H9 (cell line): ENCODE measurements at places on chromosomes 1 and 21. TPM values are rescaled to one million over a fixed set of nuclear protein-coding genes. Genes with fewer than 3 reads are reported as not detected.

- no peak for DNase-seq
- no peaks in the 10 kb centered on the region; the same call in 1 of the 2 replicates for H3K27me3 ChIP-seq
- no peak overlapping the region for H3K4me3 ChIP-seq
- H3K27ac ChIP-seq = no peak overlapping the region
- peaks cover 6% of the 10 kb centered on the region for H3K4me1 ChIP-seq
Measured at GRCh38 chr1:66654643-66655042, 97.6 kb upstream of the DYNLT5 start.

DNA sequence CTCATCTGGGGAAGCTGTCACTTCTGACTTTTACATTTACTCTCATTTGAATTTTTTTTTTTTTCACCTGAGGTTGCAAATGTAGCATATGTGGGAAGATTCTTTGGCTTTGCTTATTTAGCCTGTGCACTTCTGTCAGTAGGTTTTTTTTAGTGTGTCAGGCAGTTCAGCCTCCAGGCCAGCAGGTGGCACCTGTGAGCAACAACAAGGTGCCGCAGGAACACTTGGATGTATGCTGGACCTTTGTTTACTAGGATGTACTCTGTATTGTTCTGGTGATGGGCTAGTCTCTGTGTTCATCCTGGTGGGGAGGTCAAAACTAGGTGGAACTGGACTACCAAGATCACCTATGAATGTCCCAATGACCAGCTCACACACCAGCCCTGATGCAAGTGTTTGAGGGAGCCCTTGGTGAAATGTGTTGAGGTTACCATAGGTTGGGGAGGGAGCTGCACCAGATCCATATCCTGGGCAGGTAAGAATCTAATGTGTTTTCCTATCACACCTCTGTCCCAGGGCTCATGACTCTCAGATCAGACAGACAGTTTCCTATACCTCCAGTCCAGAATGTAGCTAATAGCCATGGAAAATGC, 618.2 kb downstream of the BRINP3 start:
- H3K4me3 ChIP-seq = no peak overlapping the region
- peak; percentile 67 for DNase-seq
- H3K27me3 ChIP-seq = no peaks in the 10 kb centered on the region
- H3K36me3 ChIP-seq = peaks cover 11% of the 10 kb centered on the region

GRCh38 chr1:103460511-103460910, 65.0 kb upstream of the RNPC3 start:
- H3K27me3 ChIP-seq = no peaks in the 10 kb centered on the region
- H3K4me1 ChIP-seq = no peaks in the 10 kb centered on the region; the same call in 1 of the 2 replicates
- no peak overlapping the region for H3K4me3 ChIP-seq
- H3K36me3 ChIP-seq = no peaks in the 10 kb centered on the region
- no peak overlapping the region for H3K27ac ChIP-seq
- DNase-seq = no peak

- H3K4me1 ChIP-seq = no peaks in the 10 kb centered on the region
- peaks cover 17% of the 10 kb centered on the region for H3K36me3 ChIP-seq
- H3K27me3 ChIP-seq = no peaks in the 10 kb centered on the region; the same call in 1 of the 2 replicates
Measured at GRCh38 chr1:205601205-205601604, 30.6 kb downstream of the ELK4 start.

GRCh38 chr1:44867801-44868200, 24.7 kb upstream of the PTCH2 start:
- H3K27ac ChIP-seq = no peak overlapping the region
- no peak overlapping the region for H3K4me3 ChIP-seq
- H3K36me3 ChIP-seq = peaks cover 21% of the 10 kb centered on the region
- no peak for DNase-seq

- no peak for DNase-seq
- H3K4me1 ChIP-seq = no peaks in the 10 kb centered on the region
- H3K27me3 ChIP-seq = no peaks in the 10 kb centered on the region
- no peak overlapping the region for H3K27ac ChIP-seq
- H3K4me3 ChIP-seq = no peak overlapping the region
- peaks cover 9% of the 10 kb centered on the region for H3K36me3 ChIP-seq
Measured at GRCh38 chr1:54070171-54070837, 16.9 kb downstream of the TCEANC2 start.

DNA sequence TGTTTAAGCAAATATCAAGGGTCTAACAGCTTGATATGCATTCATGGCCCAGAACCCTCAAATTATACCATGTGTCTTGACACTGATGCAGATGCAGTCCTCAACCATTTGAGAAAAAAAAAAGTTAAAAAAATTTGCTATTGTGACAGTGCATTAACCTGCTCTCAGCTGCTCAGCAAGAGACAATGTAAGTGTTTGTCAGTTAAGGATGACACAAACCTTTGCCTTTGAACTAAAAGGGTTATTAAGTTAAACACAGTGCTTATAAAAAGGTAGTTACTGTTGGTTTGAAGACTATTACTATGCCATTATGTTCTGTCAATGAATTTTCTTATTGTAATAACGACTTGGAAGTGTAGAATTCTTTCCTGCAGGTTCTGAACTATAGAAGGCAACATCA, 655.6 kb upstream of the NEGR1 start:
- H3K27me3 ChIP-seq = no peaks in the 10 kb centered on the region
- DNase-seq = no peak
- no peak overlapping the region for H3K27ac ChIP-seq
- 0 out of 2 replicates have a peak, but pooled peaks cover under 1% of the 10 kb centered on the region for H3K36me3 ChIP-seq
- H3K4me1 ChIP-seq = no peaks in the 10 kb centered on the region

DNA sequence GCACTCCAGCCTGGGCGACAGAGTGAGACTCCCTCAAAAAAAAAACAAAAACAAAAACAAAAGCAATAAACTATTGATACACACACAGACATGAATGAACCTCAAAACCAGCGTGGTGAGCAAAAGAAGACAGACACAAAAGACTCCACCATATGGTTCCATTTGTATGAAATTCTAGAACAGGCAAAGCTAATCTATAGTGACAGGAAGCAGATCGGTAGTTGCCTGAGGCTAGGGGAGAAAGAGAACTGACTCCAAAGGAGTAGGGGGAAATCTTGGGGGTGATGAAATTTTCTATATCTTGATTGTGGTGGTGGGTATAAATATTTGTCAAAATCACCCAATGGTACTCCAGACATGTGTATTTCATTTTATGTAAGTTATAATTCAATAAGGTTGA, 20.9 kb downstream of the LACTBL1 start:
- no peaks in the 10 kb centered on the region for H3K36me3 ChIP-seq
- H3K27ac ChIP-seq = no peak overlapping the region
- no peaks in the 10 kb centered on the region for H3K4me1 ChIP-seq
- no peaks in the 10 kb centered on the region; the same call in 1 of the 2 replicates for H3K27me3 ChIP-seq
- no peak overlapping the region for H3K4me3 ChIP-seq
- no peak for DNase-seq

- H3K36me3 ChIP-seq = peaks cover 61% of the 10 kb centered on the region
- no peaks in the 10 kb centered on the region for H3K27me3 ChIP-seq
- no peak overlapping the region for H3K27ac ChIP-seq
- DNase-seq = no peak
- H3K4me1 ChIP-seq = no peaks in the 10 kb centered on the region
Measured at GRCh38 chr1:223811634-223812101, 34.1 kb downstream of the TP53BP2 start.

GRCh38 chr1:177558372-177558771, 387.6 kb downstream of the BRINP2 start:
- no peaks in the 10 kb centered on the region for H3K4me1 ChIP-seq
- no peak overlapping the region for H3K27ac ChIP-seq
- no peak for DNase-seq
- no peak overlapping the region for H3K4me3 ChIP-seq
- peaks cover 3% of the 10 kb centered on the region; the same call in 1 of the 2 replicates for H3K36me3 ChIP-seq

DNA sequence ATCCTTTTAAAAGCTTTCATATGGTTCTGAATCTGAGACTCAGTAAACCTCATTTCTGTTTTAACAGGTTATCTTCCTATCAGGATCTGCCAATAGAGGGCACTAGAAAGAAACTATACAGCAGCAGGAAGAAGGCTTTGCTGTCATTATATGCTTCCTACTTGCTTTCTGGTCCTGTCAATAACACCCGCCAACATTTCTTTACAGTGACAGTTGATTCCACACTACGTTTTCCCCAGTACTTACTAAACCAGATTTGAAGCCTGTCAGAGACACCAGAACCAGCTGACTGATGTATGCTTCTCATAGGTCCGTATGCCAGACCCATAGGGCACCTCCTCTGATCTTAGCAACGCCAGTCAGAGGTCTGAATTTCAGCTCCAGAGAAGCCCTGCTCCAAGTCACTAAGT, 341.0 kb upstream of the NEGR1 start:
- no peaks in the 10 kb centered on the region for H3K36me3 ChIP-seq
- H3K27me3 ChIP-seq = no peaks in the 10 kb centered on the region
- H3K27ac ChIP-seq = no peak overlapping the region
- H3K4me1 ChIP-seq = no peaks in the 10 kb centered on the region
- DNase-seq = peak; percentile 38
- H3K4me3 ChIP-seq = peak overlapping the region; percentile 6; the same call in 1 of the 2 replicates

DNA sequence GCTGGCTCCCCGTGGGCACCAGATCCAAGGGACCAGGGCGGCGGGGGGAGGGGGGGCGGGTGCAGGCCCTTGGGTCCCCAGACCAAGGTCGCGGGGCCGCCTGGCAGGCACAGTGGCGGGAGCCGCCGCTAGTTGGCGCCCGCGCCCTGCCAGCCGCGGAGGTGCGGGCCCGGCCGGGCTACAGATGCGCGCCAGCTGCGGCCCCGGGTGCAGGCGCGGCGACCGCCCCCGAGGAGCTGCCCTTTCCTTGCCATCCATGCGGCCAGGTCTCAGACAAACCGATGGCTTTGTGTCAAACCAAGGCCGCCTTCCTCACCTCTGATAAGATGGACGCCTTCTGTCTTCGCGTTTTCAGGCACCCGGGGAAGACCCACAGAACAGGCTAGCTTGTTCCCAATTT, 2.2 kb upstream of the RUNX3 start:
- DNase-seq = peak; percentile 83
- H3K36me3 ChIP-seq = no peaks in the 10 kb centered on the region
- H3K4me1 ChIP-seq = peaks cover 5% of the 10 kb centered on the region; the same call in 1 of the 2 replicates
- no peak overlapping the region for H3K27ac ChIP-seq
- H3K27me3 ChIP-seq = peaks cover 57% of the 10 kb centered on the region
- peak overlapping the region; percentile 44; the same call in 1 of the 2 replicates for H3K4me3 ChIP-seq

DNA sequence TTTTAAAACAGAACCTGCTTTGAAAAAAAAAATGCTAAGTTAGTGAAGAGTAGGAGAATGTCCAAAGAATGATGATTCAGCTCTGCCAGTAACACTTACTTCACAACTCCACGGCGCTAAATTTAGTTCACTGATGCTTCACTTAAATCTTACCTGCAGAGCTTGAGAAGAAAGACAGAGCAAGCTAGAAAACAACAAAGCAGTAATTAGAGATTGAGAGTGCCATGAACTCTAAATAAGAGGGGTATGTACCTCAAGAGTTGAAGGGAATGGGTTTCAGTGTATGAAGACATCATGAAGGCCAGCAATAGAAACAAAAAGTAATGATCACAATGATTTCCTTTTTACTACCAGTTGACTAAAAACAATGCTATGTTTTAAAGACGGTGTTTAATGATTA, 32.8 kb downstream of the EPRS1 start:
- no peaks in the 10 kb centered on the region for H3K4me1 ChIP-seq
- H3K36me3 ChIP-seq = peaks cover 41% of the 10 kb centered on the region
- H3K27ac ChIP-seq = no peak overlapping the region
- H3K27me3 ChIP-seq = no peaks in the 10 kb centered on the region
- no peak for DNase-seq
- no peak overlapping the region for H3K4me3 ChIP-seq

GRCh38 chr1:93177991-93178390, 2.2 kb downstream of the TMED5 start:
- H3K36me3 ChIP-seq = peaks cover 7% of the 10 kb centered on the region
- H3K27ac ChIP-seq = no peak overlapping the region
- H3K4me3 ChIP-seq = peak overlapping the region; percentile 91
- no peaks in the 10 kb centered on the region for H3K27me3 ChIP-seq
- H3K4me1 ChIP-seq = no peaks in the 10 kb centered on the region
- DNase-seq = no peak

DNA sequence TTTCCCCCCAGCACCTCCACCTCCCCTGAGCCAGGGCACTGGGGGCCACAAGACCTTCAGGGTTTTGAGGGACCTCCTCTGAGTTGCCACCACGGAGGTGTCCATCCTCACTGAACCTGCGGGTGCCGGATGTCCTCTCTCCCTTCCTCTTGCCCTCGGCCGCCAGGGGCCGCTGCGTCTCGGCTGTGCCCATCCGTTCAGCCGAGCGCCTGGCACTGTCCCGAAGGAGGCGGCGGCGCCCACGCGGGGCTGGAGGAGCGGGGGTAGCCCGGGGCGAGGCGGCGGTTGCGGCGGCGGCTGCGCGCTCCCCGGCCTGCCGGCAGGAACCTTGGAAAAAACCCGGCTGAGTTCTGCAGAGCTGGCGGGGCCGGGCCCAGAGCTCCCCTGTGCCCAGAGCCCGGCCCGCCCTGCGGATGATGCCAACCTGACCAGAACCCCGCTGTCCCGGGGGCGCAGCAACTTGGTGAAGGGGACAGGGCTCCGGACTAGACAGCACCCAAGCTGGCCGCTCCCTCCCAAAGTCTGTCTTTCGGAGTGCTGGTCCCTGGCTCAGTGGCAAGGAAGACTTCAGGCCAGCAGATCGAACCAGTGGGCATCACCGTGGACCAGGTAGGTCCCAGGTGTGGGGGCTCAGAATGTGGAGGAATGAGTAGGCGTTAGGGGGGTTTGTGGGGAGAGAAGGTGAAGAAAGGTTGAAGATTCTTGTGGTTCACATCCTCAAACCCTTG, 3.7 kb upstream of the PPM1J start:
- 0 out of 3 replicates have a peak overlapping the region, but pooled peaks have one; percentile 17 for H3K4me3 ChIP-seq
- peak; percentile 77 for DNase-seq
- H3K27me3 ChIP-seq = no peaks in the 10 kb centered on the region; the same call in 1 of the 2 replicates
- H3K36me3 ChIP-seq = no peaks in the 10 kb centered on the region
- H3K27ac ChIP-seq = no peak overlapping the region

DNA sequence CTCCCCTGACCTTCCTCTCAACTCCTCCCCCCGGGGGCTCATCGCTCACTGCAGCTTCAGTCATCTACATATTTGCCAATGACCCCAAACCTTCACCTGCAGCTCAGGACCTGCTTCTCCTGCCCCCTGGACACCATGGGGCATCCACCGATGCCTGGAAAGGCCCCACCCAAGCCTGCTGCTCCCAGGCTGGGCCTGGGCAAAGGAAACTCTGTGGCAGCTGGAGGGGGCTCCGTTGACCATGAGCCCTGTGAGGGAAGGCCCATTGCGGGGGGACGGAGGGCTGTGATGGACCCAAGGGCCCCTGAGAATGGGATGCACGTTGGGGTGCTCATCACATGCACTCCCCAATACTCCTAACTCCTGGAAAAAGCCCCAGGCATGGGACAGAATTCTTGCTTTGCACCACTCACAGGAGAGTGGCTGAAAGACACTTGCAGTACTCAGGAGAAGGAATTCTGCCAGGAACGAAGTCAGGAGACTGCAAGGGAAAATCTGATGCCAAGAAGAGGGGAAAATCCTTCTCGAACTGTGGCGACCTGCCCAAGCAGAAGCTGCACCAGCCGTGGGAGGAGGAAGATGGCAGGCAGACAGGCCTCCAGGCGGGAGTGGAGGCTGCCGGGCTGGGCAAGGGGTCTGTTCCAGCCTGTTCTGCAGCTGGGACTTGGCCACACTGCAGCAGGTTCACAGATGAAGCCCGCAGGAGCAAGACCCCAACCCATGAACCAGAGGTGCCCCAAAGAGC, 18.4 kb downstream of the MATN1 start:
- H3K36me3 ChIP-seq = no peaks in the 10 kb centered on the region
- no peak for DNase-seq
- H3K27ac ChIP-seq = no peak overlapping the region
- no peaks in the 10 kb centered on the region for H3K27me3 ChIP-seq

GRCh38 chr1:180923021-180923841, 10.5 kb downstream of the KIAA1614 start:
- peak; percentile 96 for DNase-seq
- no peaks in the 10 kb centered on the region for H3K36me3 ChIP-seq
- no peaks in the 10 kb centered on the region for H3K27me3 ChIP-seq

The FCRL5 gene
- 0.98 and 1.1 TPM in 2 replicates for total RNA-seq

The ERVH48-1 gene
- 234 and 238 TPM in 2 replicates for total RNA-seq
